ENCODE measurements at places on chromosomes 12 and 14.

- DNase-seq: no peak
These were observed 96.0 kb downstream of the EP400 start for GRCh38 chr12:132045751-132046150.

DNA sequence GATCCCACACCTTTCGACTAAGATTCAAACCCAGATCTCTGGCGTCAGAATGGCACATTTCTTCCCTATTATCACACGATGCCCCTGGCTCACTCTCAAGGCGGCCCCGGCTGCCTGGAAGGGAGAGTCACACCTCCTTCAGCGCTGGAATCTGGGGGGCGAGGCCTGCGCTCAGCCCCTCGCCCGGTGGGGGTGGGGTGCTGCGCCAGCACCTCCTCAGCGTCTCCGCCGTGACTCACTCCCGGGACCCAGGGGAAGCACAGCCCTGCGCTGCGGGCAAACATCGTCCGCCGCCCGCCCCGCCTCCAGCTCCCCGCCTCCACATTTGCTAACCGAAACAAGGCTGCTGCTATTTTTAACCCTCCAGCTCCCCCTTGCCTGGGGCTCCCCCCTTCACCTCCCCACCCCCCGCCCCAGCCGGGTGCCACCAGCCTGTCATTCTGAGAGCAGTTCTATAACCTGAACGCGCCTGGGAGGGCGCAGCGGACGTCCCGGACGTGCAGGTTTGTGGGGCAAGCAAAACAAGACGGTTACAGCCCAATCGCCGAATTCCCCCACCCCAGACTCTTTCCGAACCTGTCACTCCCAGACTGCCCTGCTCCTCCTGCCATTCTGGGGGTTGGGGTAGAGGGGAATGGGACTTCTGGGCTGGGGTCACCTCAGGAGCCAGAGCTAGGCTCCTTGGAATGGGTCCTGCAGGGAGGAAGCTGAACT, 6.7 kb downstream of the HDAC7 start:
- peak; percentile 66 for DNase-seq

- DNase-seq: no peak
These were observed 6.0 kb downstream of the CLMN start for GRCh38 chr14:95313707-95314106.

GRCh38 chr14:74932401-74932901, 9.4 kb upstream of the RPS6KL1 start:
- no peak for DNase-seq

- no peak for DNase-seq
These were observed 140.9 kb upstream of the SRRM4 start for GRCh38 chr12:118840399-118840798.

DNA sequence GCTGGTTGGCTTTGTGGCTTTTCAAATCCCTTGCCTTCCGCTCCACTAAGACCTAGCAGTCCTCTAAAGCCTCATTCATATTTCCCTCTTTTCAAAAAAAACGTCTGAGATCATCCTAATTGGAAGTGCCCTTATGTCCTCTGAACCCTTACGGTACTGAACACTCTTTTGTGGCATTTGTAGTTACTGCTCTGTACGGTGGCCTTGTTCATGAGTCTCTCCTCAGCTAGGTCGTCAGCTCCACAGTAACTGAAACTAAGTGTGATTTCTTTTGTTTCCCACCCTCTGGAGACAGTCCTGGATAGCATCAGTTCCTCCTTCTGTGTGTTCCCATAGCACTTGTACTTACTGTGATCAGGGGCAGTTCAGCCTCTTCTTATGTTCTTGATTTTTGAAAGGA, 49.7 kb downstream of the DAAM1 start:
- DNase-seq: no peak

GRCh38 chr12:18906395-18906794, 168.5 kb downstream of the CAPZA3 start:
- no peak for DNase-seq

GRCh38 chr12:113857371-113857770, 108.8 kb downstream of the RBM19 start:
- no peak for DNase-seq

DNA sequence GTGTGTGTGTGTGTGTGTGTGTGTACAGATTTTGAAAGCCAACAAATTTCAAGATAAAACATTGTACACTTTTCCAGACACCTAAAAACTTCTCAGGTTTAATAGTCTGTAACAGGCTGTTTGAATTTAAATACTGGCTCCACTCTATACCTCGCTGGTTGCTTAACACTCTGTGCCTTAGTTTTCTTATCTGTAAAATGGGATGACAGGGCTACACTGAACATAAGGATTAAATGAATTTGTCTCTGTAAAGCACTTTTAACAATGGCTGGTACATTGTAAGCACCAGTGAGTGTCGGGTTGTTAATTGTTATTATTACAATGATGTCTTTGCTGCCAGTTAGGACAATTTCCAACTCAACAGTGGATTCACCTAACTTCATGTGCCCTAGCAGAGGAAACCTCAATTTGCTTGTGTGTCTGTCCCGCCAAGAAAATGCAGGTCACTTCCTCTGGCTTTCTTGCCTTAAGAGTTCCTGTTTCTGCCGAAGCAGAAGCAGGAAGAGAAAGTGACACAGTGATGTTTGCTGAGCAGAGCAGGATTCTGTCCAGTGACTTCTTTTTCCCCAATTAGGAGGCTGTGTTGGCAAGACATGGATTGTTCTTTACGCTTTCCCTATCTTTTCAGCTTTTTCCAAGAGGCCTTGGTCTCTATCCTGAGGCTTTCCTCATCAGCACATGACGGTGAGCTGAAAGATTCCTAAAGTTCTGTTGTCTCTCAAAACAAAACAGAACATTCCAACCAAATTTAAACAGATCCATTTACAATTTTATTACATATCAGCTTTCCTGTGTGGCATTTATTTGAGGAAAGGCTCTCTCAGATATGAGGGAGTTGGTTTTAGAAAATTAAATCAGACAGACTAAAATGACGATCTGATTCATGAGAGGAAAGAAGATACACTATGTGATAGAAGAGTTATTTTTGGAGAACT, 154.1 kb upstream of the ATP2B1 start:
- no peak for DNase-seq

GRCh38 chr12:41436076-41436475, 248.0 kb downstream of the PDZRN4 start:
- no peak for DNase-seq

DNA sequence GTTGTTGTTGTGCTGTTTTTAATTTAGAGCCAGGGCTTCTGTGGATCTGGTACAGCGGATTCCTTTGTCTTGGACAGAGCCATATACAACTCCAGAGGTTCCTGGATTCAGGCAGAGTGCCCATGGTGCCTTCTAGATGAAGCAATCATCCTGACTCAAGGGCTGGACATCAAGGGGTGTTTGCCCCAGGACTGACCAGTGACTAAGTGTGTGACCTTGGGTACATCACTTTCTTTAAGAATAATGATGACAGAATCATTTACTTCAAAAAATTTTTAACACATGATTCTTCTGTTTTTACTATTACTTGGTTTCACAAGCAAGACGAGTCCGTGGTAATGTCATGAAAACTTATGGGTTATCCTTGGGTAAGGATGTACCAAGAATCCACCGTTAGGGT, 397.3 kb downstream of the ZFP36L1 start:
- no peak for DNase-seq

- no peak for DNase-seq
These were observed 172.8 kb upstream of the PLEKHG7 start for GRCh38 chr12:92529944-92530343.

GRCh38 chr14:101257551-101257950, 303.7 kb upstream of the DIO3 start:
- DNase-seq: no peak

- DNase-seq: no peak
These were observed 39.1 kb upstream of the INF2 start for GRCh38 chr14:104650057-104650980.

DNA sequence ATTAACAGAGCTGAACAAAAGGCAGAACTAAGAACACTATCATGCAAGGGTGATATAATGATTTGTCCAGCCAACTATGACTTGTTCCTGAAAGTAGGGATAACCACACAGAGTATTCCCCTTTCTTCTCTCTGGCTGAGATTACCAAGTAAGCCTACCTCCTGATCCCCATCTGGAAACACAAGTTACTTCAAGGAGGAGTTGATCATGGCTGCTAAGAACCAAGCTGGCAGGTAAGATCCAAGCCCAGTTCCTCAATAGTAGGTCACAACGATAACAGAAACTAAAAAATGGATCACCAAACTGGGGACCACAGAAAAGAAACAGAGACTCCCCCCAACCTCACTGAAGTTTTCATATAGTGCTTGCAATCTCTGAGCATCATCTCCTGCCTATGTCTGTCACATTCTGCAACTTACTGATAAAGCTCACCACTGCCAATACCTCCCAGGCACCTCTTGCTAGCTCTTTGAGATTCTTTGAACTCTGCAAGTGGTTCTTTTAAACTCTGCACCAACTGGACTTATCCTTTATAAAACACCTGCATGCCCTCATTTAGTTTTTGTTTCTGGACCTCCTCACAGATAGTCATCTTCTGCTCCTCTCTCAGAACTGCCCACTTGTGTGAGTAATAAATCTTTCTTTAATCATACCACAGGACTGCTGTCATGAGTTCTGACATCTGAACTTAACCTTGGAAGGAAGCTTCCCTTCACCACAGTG, 76.6 kb downstream of the LRP6 start:
- no peak for DNase-seq

GRCh38 chr14:35215110-35215813, 76.9 kb upstream of the PSMA6 start:
- no peak for DNase-seq

- DNase-seq: peak; percentile 46
These were observed 142.3 kb upstream of the TMPO start for GRCh38 chr12:98373025-98373554.

DNA sequence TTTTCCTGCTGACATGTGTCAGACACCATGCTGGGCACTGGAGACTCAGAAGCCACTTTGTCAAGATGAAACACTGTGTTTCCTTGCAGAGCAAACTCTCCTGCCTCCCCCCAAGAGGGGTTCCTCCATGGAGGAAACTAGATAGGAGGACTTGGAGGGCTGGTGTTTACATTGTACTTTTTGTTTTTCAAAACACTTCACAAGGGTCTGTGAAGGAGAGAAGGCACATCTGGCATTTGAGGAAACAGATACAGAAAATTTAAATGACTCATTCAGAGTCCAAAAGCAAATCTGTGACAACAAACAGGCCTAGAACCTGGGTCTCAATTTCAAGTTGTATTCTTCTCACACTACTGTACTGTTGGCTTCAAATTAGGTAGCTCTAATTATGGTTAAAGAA, 6.7 kb upstream of the CDKL1 start:
- DNase-seq: no peak

- no peak for DNase-seq
These were observed 31.3 kb downstream of the CYP46A1 start for GRCh38 chr14:99715266-99716000.

- DNase-seq: no peak
These were observed 316.2 kb downstream of the EGLN3 start for GRCh38 chr14:33634631-33635030.

GRCh38 chr12:121939186-121939585, 20.8 kb downstream of the CFAP251 start:
- peak; percentile 72 for DNase-seq

DNA sequence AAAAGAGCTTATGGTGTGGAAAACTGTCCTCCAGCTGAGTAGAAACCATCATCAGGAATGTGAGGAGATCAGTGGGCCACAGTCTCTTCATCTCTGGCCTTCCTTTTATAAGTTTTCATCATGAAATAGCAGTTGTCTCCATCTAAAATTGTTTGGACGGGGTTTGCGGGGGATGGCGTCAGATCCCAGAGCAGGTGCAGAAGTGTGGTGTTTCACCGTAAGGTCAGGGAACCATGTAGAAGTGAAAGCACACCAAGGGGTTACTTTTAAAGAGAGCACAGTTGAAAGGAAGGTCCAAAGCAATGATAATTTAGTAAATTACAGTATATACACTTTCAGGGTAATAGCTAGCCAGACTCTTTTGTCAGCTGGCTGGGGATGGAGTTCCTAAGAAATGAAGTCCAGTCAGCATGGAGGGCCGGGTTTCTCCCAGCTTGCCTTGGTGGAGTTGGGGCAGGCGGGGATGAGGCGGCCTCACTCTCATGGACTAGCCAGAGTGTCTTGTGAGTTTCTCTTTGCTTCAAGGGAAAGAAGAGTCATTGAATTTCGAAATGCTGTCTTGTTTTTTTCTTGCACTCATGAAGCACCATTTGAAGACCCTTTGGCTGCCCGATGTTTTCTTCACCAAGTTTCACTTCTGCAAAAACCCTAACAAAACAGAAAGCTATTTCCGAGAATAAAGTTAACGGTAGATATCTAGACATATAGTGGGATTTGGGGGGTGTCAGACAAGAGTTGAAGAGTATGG, 100.6 kb downstream of the ETV6 start:
- DNase-seq: no peak

- DNase-seq: no peak
These were observed 9.2 kb downstream of the CABP1 start for GRCh38 chr12:120649442-120650232.

- DNase-seq: no peak
These were observed 20.5 kb upstream of the TESC start for GRCh38 chr12:117119592-117120198.

DNA sequence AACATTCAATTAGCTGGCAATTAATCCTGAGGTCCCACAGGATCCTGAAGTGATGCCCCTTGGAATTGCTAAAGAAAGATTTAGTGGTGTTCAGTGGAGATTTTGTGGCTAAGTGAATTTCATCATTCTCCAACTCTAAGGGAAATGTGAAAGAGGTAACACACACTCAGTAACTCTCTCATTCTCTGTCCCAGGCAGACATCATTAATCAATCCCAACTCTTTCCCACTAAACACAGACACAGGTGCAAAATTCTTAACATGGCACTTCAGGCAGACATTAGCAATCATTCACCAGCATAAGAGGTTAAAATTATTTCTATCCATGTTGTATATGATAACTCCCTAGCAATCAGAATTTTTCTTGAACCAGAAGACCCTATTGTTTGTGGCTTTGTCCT, 40.2 kb downstream of the TRPV4 start:
- no peak for DNase-seq

DNA sequence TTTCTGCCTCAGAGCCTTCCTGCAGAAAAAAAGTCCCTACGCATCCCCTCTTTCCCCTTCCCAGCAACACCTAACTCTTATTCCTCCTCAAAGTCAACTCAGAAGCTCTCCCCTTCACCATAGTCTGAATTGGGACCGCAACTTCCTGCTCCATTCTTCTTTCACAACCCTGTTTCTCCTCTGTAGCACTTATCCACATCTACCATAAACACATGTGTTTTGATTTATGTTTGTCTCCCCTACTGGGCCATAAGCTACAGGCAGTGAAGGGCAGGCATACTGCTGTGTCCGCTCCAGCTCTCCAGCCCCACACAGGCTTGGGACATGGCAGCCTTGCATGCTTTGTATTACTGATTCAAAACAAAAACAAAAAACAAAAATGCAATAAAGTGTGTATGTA, 5.9 kb downstream of the SDR9C7 start:
- DNase-seq: no peak

- DNase-seq: no peak
These were observed 86.0 kb upstream of the BCL11B start for GRCh38 chr14:99357916-99358390.

GRCh38 chr12:102356690-102357089, 123.7 kb downstream of the IGF1 start:
- no peak for DNase-seq

DNA sequence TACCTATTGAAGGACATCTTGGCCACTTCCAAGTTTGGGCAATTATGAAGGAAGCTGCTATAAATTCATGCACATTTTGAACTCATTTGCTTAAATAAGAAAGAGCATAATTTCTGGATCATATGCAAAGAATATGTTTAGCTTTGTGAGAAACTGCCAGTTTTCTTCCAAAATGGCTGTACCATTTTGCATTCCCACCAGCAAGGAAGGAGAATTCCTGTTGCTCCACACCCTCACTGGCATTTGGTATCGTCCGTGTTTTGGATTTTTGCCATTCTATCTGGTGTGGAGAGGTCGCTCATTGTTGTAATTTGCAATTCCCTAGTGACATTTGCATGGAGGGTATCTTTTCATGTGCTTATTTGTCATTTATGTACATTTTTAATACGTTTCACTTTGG, 339.3 kb downstream of the DAD1 start:
- DNase-seq: no peak
